CD4-positive, alpha-beta memory T cell (primary cell): ENCODE measurements at places on chromosomes 6 and 20. TPM values are rescaled to one million over a fixed set of nuclear protein-coding genes. Genes with fewer than 3 reads are reported as not detected.

DNA sequence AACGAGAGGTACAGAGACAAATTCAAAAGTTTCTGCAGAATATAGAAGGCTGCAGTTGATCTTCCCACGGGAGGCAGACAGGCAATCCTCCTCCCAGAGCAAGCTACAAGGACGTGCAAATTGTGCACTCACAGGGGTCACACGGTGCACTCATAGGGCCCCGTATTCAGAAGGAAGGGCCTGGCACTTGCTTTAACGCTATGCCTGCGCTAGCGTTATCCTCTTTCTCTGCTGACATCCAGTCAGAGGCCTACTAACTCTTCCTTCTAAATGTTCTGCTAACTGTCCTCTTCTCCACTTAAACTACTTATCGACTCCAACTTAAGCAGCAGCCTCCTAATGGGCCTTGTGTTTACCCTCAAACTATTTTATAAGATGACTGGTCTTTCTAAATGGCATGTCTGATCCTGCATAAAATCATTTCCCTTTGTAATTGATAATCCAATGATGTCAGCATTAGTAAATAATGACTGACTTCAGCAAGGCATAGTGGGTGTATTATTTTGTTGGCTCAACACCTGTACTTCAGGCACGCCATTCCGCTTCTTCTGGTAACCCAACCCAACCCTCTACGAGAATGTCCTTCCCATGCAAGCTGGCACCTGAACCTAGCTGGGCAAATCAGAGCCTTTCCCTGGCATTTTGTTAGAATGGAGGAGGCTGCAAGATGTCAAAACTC, 2.2 kb downstream of the IFNGR1 start:
- H3K36me3 ChIP-seq, result no peaks in the 10 kb centered on the region
- H3K4me1 ChIP-seq, result peaks cover 56% of the 10 kb centered on the region
- no peak overlapping the region for H3K27ac ChIP-seq
- no peak for DNase-seq
- no peaks in the 10 kb centered on the region for H3K27me3 ChIP-seq

DNA sequence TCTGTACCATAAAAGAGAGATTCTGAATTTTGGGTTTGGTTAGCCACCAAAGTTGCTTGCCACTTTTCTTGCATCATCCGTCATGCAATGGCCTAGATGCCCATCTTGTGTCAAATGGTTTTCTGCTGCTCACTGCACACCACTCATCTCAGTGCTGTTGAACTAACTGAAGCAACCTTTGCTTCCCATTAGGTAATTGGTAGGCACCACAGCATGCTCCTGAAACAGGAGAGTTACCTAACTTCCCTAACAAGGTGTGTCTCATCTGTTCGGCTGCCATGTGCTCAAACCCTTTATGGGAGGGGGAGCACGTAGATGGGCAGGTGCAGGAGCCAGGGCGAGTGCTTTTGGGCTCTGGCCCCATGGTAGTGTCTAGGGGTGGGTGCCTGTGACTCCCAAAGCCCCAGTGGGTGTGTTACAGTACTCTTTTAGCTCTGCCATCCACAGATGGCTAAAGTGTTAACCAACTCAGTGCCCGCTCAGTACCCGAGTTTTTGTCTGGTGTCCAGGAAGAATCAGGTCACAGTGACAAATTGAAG, 147.4 kb upstream of the SPACA1 start:
- no peaks in the 10 kb centered on the region for H3K27me3 ChIP-seq
- H3K4me3 ChIP-seq, result no peak overlapping the region
- DNase-seq, result no peak
- no peaks in the 10 kb centered on the region for H3K36me3 ChIP-seq

GRCh38 chr6:2086326-2086965, 159.0 kb downstream of the GMDS start:
- H3K4me1 ChIP-seq, result no peaks in the 10 kb centered on the region
- H3K36me3 ChIP-seq, result no peaks in the 10 kb centered on the region
- no peak for DNase-seq

The MUC21 gene
- total RNA-seq, result not detected

DNA sequence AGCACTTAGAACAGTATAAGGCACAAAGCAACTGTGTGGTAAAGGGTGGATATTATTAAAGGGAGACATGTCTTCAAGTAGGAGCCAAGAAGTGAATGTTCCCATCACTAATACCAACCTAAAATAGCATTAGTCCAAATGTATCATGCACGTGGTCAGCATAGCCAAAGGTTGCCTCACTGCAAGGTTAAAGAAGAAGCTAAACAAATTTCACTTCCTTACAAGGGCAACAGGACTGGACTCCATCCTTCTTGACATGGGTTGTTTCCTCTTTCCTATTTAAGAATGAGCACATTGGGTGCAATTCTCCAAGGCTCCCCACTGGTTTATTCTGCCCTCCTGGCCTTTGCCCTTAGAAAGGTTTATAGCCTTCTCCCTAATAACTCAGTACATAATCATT, 186.7 kb downstream of the PHACTR1 start:
- H3K27ac ChIP-seq, result no peak overlapping the region
- no peaks in the 10 kb centered on the region for H3K36me3 ChIP-seq
- no peak for DNase-seq
- H3K27me3 ChIP-seq, result no peaks in the 10 kb centered on the region

DNA sequence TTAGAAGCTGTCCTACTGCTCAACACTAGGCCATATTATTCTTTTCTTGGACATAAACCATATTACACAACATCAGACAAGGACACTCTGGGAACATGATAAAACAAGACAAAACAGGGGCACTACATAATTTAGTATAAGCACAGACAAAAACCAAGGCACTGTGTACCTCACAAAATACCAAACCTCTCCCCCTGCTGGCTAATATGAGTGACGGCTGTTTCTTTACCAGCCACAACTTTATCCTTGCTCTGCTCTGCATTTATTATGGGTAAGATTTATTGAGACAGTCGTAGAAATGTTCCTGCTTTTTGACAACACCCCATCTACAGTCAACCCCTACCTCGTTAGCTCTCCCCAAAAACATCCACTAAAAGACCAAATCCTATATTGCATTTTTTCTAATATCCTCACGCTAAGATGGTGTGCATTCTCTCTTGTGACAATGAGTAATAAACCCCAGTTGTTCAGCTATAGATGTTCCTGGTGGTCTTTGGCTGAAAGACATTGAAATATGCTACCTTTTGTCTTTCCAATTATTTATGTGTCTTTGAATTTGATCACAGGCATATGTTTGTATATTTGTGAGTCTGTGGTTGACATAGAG, 23.8 kb upstream of the POLR1H start:
- no peak overlapping the region for H3K27ac ChIP-seq
- no peaks in the 10 kb centered on the region for H3K4me1 ChIP-seq

The SPTLC3 gene
- 0.26 TPM for total RNA-seq

- H3K36me3 ChIP-seq, result no peaks in the 10 kb centered on the region
- no peak overlapping the region for H3K4me3 ChIP-seq
- no peaks in the 10 kb centered on the region for H3K27me3 ChIP-seq
- no peak overlapping the region for H3K27ac ChIP-seq
Measured at GRCh38 chr20:62624325-62624690, 18.0 kb upstream of the SLCO4A1 start.

GRCh38 chr20:64069614-64070243, 6.7 kb downstream of the TCEA2 start:
- H3K36me3 ChIP-seq, result peaks cover 16% of the 10 kb centered on the region
- H3K27me3 ChIP-seq, result no peaks in the 10 kb centered on the region
- DNase-seq, result no peak
- H3K27ac ChIP-seq, result no peak overlapping the region
- H3K4me1 ChIP-seq, result peaks cover 44% of the 10 kb centered on the region

The KHDC1L gene
- total RNA-seq, result not detected

DNA sequence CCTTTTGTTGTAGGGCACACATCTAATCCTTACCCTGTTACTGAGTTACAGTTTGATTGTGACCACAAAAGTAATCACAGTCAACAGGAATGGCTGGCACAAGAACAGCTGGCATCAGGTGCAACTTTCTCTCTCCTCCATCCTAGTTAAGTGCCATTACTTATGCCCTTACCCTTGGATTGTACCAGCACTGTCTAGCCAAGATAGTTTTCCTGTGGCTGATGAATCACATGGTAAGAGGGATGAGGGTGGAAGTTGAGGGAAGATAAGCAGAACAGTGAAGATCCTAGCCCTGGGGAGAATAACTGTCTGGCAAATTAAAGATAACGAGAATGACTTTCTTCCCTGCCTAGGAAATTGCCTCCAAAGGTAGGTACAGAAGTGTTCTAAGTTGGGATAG, 42.0 kb downstream of the RNF217 start:
- H3K27me3 ChIP-seq, result no peaks in the 10 kb centered on the region
- H3K36me3 ChIP-seq, result no peaks in the 10 kb centered on the region
- no peaks in the 10 kb centered on the region for H3K4me1 ChIP-seq
- no peak overlapping the region for H3K4me3 ChIP-seq

The PNLDC1 gene
- total RNA-seq, result 0.47 TPM

GRCh38 chr20:59032713-59033059, 551 bp upstream of the ATP5F1E start:
- H3K36me3 ChIP-seq, result peaks cover 50% of the 10 kb centered on the region
- no peaks in the 10 kb centered on the region for H3K27me3 ChIP-seq
- DNase-seq, result no peak
- peaks cover 49% of the 10 kb centered on the region for H3K4me1 ChIP-seq

The SLC24A3 gene
- total RNA-seq, result not detected

The GSTA3 gene
- not detected for total RNA-seq

DNA sequence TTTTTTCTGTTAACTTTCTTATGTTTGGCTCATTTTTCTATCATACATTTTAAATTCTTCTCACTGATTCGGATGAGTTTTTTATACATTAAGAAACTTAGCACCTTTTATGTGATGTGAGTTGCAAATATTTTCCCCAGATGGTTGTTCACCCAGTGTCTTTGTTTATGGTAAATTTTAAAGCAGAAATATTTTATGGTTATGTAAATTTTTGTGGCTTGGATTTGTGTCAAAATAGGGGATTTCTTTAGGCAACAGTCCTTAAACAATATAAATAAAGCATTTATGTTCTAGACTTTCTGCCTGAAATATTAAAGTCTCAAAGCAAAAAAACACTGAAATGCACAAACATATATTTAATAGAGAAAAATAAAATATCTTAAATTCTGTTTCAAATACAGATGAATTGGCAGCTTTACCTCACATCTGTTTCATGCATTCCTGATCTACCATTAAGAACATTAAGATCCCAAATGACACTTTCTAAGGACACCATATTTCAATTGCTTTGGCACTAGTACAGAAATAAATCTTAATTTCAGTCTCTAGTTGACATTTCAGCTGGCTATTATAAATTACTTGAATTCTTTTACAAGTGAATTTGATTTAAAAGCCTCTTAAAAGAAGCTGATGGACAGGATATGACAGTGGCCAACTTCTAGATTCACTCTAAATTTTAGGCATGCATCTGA, 646.6 kb downstream of the HACE1 start:
- no peaks in the 10 kb centered on the region for H3K27me3 ChIP-seq
- no peak for DNase-seq
- H3K36me3 ChIP-seq, result no peaks in the 10 kb centered on the region
- no peak overlapping the region for H3K4me3 ChIP-seq
- H3K27ac ChIP-seq, result no peak overlapping the region

The MICB gene
- 21.4 TPM for total RNA-seq

GRCh38 chr6:135266675-135267074, 85.6 kb downstream of the MYB start:
- H3K36me3 ChIP-seq, result no peaks in the 10 kb centered on the region
- H3K4me1 ChIP-seq, result no peaks in the 10 kb centered on the region
- no peak overlapping the region for H3K4me3 ChIP-seq
- no peak overlapping the region for H3K27ac ChIP-seq

The SFTA2 gene
- not detected for total RNA-seq

The KHDRBS2 gene
- not detected for total RNA-seq

GRCh38 chr6:88908598-88909548, 54.5 kb downstream of the RNGTT start:
- H3K4me3 ChIP-seq, result no peak overlapping the region
- H3K27ac ChIP-seq, result no peak overlapping the region
- no peak for DNase-seq

- H3K4me1 ChIP-seq, result no peaks in the 10 kb centered on the region
- no peaks in the 10 kb centered on the region for H3K27me3 ChIP-seq
- H3K36me3 ChIP-seq, result no peaks in the 10 kb centered on the region
- no peak for DNase-seq
- no peak overlapping the region for H3K27ac ChIP-seq
Measured at GRCh38 chr6:53436526-53437303, 88.0 kb upstream of the ELOVL5 start.

The CALHM6 gene
- total RNA-seq, result 2.4 TPM

DNA sequence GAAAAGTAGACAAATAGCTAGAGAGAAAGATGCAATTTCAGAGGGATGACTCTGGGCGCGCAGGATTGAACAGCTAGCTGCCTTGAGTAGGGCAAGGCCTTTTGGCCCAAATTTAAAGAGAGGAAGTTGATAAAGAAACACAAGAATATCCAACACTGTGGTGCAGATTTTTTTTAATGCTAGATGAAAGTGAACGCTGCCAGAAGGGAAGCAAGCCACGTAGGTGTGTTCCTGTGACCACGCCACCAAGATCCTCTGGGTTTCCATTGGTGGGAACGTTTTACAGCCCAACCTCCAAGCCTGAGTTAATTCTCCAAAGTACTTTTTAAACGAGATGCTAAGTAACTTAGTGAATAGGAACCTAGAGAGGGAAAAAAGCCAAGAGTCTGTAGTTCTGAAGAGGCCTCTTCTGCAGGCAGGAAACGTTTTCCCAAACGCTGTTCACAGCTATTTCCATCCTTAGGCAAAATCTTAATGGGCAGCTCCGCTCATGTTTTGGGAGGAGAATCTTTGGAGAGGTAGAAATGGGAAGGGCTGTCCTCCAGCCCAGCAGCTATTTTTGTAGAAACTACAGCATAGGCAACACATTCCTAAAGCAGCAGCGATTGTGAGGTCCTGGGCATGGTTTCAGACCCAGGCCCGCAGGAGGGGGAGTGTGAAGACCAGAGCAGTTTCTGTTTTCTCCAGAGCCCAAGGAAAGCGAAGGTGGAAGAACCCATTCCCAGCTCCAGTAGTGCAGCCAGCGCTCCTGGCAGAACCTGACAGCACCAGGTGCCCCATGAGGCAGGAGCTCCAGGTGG, 8.2 kb downstream of the LY86 start:
- DNase-seq, result peak; percentile 30
- no peak overlapping the region for H3K4me3 ChIP-seq
- H3K36me3 ChIP-seq, result no peaks in the 10 kb centered on the region

GRCh38 chr6:1598886-1599285, 10.8 kb upstream of the FOXC1 start:
- no peaks in the 10 kb centered on the region for H3K36me3 ChIP-seq
- peaks cover 5% of the 10 kb centered on the region for H3K4me1 ChIP-seq
- H3K4me3 ChIP-seq, result no peak overlapping the region

DNA sequence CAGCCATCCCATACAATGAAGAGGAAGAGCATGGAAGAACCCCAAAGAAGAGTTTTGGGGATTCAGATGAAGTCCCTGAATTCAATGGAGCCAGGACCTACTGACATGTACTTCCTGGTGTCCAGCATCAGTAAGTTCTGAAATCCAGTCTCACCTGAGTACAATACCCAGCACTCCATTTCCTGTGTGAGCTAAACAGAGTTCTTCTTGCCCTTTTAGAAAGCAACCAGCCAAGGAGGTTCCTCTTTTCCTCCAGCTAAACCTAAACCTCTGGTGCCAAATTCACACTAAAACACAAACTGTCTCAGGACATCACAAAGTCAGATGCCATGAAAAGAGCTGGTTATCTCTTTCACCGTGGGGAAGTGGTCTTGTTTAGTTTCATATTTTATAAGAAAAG, 71.5 kb downstream of the PKHD1 start:
- H3K36me3 ChIP-seq, result no peaks in the 10 kb centered on the region
- no peak overlapping the region for H3K4me3 ChIP-seq
- no peaks in the 10 kb centered on the region for H3K4me1 ChIP-seq
- no peaks in the 10 kb centered on the region for H3K27me3 ChIP-seq
